Dermis lymphatic vessel endothelial cell (primary cell): ENCODE measurements at places on chromosomes 2 and 18. TPM values are rescaled to one million over a fixed set of nuclear protein-coding genes. Genes with fewer than 3 reads are reported as not detected.

LYG2 gene
- not detected in 2 replicates for total RNA-seq

FER1L5 gene
- not detected in 2 replicates for total RNA-seq

CD8B gene
- total RNA-seq: not detected in 2 replicates

ECEL1 gene
- not detected in 2 replicates for total RNA-seq

ZAP70 gene
- total RNA-seq: 0.11 and 0.34 TPM in 2 replicates

TFPI gene
- 1,499 and 2,580 TPM in 2 replicates for total RNA-seq

UBR3 gene
- total RNA-seq: 45.6 and 64.2 TPM in 2 replicates

UGT1A6 gene
- total RNA-seq: not detected in 2 replicates

STPG4 gene
- total RNA-seq: 0.11 and 0.17 TPM in 2 replicates

ATL2 gene
- total RNA-seq: 48.0 and 62.0 TPM in 2 replicates

B3GNT7 gene
- total RNA-seq: 10.7 and 13.0 TPM in 2 replicates

PXDN gene
- total RNA-seq: 174 and 187 TPM in 2 replicates

SLC8A1 gene
- 0.69 and 1.5 TPM in 2 replicates for total RNA-seq

KCNK3 gene
- under 0.01 TPM in 2 replicates for total RNA-seq

ABCG5 gene
- total RNA-seq: not detected in 2 replicates

ABHD1 gene
- total RNA-seq: not detected in 2 replicates

KCNE4 gene
- total RNA-seq: under 0.01 and 1.1 TPM in 2 replicates

RAX gene
- not detected in 2 replicates for total RNA-seq

ALPG gene
- total RNA-seq: not detected in 2 replicates

RSAD2 gene
- total RNA-seq: under 0.01 and 0.33 TPM in 2 replicates

IL36A gene
- not detected in 2 replicates for total RNA-seq

HES6 gene
- 0.77 and 1.7 TPM in 2 replicates for total RNA-seq

TMEM37 gene
- not detected in 2 replicates for total RNA-seq

MAPK4 gene
- total RNA-seq: not detected in 2 replicates

PARD6G gene
- 66.8 and 69.8 TPM in 2 replicates for total RNA-seq

EGR4 gene
- total RNA-seq: under 0.01 TPM in 1 of 2 replicates, not detected in the other

RFX8 gene
- total RNA-seq: 0.11 and 0.17 TPM in 2 replicates

DES gene
- not detected in 2 replicates for total RNA-seq

CLHC1 gene
- 4.7 and 7.6 TPM in 2 replicates for total RNA-seq

CROCC2 gene
- not detected in 2 replicates for total RNA-seq

NEURL3 gene
- total RNA-seq: 0.09 and 0.11 TPM in 2 replicates

SEPTIN10 gene
- total RNA-seq: 122 and 146 TPM in 2 replicates

TMEM247 gene
- not detected in 2 replicates for total RNA-seq

EVA1A gene
- total RNA-seq: 17.0 and 25.4 TPM in 2 replicates

ERBB4 gene
- under 0.01 TPM in 2 replicates for total RNA-seq

NDUFB3 gene
- total RNA-seq: 77.5 and 80.5 TPM in 2 replicates

PLB1 gene
- total RNA-seq: 0.33 and 0.43 TPM in 2 replicates

CYP1B1 gene
- 0.11 and 1.1 TPM in 2 replicates for total RNA-seq

SCN3A gene
- total RNA-seq: 0.69 and 14.8 TPM in 2 replicates

FAM228A gene
- 0.09 and 0.43 TPM in 2 replicates for total RNA-seq

ANKRD30BL gene
- total RNA-seq: not detected in 2 replicates

C2orf66 gene
- 0.09 TPM in 1 of 2 replicates, not detected in the other for total RNA-seq
